ENCODE measurements at places on chromosomes 5 and 9.

DNA sequence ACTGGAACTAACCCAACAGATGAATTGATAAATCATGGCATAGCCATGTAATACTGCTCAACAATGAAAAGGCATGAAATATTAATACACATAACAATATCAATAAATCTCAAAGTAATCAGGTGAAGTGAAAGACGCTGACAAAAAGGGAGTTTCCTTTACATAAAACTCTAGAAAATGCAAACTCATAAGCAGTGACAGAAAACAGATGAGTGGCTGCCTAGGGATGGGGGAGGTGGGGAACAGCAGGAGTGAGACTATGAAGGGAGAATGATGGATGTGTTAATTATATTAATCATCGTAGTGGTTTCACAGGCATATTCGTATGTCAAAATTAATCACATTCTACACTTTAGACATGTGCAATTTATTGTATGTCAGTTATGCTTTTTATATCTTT, 59.8 kb upstream of the SHC3 start:
- no peak for DNase-seq

- no peak for DNase-seq
These were observed 18.5 kb downstream of the ZSWIM6 start for GRCh38 chr5:61350535-61350934.

GRCh38 chr5:33888587-33888986, 3.2 kb downstream of the ADAMTS12 start:
- DNase-seq, result no peak

DNA sequence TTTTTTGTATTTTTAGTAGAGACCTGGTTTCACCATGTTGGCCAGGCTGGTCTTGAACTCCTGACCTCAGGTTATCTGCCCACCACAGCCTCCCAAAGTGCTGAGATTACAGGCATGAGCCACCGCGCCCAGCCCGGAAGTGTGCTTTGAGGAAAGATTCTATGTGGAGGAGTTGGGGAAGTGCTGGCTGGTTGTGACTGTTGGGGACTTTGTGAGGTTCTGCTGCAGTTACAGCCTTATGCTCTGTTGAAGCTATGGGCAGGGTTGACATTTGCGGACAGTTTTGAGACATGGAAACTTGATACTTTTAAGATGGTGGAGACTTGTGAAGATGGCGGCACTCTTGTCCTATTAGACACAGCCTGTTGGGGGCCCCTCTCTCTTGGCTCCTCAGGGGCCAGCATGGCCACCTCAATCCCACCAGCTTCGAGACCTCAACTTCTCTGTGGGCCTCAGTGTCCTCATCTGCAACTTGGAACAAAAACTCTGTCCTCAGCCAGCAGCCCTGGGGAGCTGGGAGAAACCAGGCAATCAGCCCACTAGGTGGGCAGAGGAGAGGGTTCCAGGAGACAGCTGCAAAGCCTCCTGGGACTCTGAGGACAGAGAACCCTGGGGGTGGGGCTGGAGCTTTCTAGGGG, 24.9 kb downstream of the C9orf50 start:
- no peak for DNase-seq

DNA sequence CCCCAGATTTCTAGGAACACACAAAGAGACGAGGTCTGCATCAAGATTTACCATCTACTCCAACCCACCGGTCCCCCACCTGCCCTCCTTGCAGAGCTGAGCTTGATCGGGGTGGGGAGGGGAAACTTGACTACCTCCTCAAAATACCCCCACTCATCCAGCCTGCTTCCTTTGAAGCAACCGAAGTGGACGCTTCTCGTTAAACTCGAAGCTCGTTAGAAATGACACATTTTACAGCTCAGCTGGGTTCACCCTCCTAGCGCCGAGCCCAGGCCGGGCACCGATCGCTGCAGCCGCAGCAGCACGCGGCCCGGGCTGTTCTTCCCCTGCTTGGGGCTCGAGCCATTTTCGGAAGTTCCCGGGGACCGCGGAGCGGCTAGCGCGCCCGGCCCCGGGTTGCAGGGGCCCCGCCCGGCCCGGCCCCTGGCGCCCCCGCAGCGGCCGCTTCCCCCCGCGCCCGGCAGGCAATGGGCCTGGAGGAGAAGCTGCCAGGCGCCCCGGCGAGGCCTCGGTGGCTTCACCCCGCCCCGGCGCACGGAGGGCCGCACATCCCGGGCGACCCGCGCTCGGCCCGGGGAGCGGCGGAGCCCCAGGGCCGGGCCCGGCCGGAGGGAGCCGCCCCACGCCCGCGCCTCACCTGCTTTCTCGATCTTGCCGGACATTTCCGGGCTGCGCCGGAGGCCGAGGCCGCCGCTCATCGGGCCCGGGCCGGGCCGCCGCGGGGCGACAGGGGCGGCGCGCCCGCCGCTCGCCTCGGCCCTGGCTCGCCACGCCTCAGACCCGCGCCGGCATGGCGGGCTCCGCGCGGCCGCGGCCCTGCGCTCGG, 530 bp downstream of the RAPGEF1 start:
- DNase-seq, result no peak

DNA sequence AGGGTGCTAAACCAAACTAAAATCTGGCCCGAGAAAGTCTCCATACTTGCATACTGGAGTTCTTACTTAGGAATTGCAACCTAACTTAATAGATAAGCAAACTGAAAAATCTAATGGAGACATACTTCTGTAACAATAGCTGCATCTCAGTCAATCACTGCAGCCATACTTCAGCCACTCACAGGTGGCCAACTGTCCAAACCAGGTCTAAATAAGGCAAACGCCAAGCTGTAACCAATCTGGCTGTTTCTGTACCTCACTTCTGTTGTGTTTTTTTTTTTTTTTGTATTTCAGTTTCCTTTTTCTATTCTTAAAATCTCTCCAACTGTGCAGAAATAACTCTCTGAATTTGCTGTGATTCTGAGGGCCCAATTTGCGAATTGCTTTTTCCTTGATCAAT, 4.4 kb upstream of the NDUFB6 start:
- DNase-seq, result no peak

- no peak for DNase-seq
These were observed 90.6 kb downstream of the ZCCHC7 start for GRCh38 chr9:37210737-37211523.

DNA sequence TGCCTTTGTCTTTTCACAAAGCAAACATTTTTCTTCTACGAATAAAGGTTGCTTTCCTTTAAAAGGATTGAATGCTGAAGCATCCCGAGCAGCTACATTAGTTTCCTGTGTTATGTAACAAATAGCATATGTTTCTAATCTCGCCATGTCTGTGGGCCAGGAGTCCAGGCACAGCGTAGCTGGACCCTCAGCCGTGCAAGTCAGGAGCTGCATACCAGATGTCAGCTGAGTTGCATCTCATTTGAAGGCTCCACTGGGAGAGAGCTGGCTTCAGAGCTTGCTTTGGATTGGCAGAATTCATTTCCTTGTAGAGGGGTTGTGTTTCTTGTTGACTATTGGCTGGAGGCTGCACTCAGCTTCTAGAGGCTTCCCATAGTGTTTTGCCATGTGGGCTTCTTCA, 16.0 kb upstream of the GOLPH3 start:
- no peak for DNase-seq

- DNase-seq, result no peak
These were observed 69.1 kb upstream of the NR4A3 start for GRCh38 chr9:99752417-99753109.

- no peak for DNase-seq
These were observed 164.9 kb upstream of the IRX1 start for GRCh38 chr5:3430691-3431090.

DNA sequence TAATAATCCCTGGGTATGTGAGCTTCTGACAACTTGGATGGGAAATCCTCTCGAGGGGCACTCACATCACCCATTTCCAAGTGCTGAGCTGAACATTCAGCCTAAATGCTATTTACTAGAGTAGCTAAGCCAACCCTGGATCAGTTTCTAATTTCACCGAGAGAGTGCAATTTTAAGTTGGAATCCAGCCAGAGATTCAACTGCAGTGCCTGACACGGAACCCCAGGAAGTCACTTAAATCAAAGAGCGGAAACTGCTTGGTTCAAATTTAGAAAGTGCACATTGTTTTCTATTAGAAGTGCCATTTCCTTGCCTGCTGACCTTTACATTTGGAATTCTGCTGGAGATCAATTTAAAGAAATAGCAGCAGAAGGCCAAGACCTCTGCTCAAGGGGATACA, 8.8 kb downstream of the SPRY4 start:
- DNase-seq, result no peak

GRCh38 chr5:28543473-28544098, 1505.2 kb upstream of the CDH9 start:
- no peak for DNase-seq

- DNase-seq, result no peak
These were observed 598 bp upstream of the KIAA1191 start for GRCh38 chr5:176362233-176362490.

DNA sequence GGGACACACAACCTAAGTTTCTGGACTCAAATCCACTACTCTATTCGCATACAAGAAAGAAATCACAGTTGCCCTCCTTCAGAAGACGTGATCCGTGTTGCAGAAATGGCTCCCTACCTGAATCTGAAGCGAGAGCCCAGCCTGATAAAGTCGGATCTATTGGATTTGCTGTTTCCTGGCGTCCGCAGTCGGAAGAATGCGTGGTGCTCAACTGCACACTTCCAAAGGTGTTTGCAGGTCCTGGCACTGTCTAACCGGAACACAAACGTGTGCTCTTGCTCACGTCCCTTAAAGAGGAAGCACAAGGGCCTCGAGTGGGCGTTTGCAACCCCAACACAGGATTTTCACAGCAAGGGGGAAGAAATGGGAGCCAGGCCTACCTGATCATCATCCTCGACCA, 65.5 kb downstream of the EPB41L4B start:
- no peak for DNase-seq

- no peak for DNase-seq
These were observed 182.1 kb upstream of the PTGER4 start for GRCh38 chr5:40497573-40497972.

GRCh38 chr5:177444106-177445051, 2.2 kb upstream of the PRR7 start:
- DNase-seq, result no peak

DNA sequence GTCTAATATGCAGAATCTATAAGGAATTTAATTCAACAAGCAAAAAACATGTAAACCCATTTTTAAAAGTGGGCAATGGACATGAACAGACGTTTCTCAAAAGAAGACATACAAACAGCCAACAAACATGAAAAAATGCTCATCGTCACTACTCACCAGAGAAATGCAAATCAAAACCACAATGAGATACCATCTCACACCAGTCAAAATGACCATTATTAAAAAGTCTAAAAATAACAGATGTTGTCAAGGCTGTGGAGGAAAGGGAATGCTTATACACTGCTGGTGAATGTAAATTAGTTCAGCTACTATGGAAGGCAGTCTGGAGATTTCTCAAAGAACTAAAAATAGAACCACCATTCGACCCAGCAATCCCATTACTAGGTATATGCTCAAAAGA, 3.1 kb upstream of the KLHL3 start:
- no peak for DNase-seq

DNA sequence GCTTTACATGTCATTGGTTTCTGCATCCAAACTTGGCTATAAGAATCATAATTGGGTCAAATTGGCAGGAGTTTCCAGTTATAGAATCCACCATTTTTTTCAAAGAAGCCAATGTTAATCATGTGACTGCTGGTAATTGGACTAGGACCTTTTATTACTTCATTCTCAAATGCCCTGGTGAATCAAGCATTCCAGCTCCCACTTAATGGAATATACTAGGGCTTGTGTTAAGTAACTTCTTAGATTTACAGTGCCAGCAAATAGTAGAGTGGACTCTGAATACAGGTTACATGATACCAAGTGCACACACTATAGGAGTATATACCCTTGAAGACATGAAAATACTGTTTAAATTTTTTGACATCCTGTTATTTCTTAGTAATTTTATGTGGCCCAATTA, 96.7 kb downstream of the NUDT12 start:
- DNase-seq, result no peak

DNA sequence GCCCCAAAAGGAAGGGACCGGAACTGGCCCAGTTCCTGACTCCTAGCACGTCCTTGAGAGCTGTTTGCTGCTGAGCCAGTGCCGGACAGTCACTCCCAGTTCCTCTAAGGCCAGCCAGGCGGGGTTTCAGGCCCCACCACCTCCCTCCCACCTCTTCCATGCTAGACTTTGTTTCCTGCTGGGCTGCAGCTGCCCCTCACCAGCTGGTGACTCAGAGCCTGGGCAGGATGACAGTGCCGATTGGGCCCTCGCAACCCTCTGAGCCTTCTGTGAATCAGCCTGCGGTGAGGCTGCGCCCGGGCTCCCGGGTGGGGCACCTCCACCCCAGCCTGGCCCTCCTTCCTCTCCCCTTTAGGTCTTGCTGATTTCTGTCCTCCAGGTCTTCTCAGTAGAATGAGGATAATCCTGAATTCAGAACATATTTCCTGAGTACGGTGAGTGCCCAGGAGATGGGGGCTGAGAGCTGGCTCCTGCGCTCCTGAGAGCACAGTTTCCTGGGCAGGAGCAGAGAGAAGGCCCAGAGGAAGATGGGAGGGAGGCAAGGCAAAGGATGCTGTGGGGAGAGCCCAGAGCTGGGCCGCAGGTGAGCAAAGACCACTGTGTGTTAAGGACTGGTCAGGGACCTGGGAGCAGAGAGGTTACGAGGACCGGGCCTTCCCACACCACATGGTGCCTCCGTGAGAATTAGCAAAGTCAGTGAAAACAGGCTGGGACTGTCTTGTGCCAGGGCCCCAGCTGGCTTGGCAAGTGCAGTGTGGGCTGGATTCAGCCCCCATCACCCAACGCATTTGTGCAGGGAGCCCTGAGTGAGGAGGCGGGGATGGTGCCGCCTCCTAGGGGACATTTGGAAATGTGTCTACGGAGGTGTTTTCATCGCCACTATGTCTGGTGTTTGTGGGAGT, 32.9 kb upstream of the STXBP1 start:
- DNase-seq, result peak; percentile 41

DNA sequence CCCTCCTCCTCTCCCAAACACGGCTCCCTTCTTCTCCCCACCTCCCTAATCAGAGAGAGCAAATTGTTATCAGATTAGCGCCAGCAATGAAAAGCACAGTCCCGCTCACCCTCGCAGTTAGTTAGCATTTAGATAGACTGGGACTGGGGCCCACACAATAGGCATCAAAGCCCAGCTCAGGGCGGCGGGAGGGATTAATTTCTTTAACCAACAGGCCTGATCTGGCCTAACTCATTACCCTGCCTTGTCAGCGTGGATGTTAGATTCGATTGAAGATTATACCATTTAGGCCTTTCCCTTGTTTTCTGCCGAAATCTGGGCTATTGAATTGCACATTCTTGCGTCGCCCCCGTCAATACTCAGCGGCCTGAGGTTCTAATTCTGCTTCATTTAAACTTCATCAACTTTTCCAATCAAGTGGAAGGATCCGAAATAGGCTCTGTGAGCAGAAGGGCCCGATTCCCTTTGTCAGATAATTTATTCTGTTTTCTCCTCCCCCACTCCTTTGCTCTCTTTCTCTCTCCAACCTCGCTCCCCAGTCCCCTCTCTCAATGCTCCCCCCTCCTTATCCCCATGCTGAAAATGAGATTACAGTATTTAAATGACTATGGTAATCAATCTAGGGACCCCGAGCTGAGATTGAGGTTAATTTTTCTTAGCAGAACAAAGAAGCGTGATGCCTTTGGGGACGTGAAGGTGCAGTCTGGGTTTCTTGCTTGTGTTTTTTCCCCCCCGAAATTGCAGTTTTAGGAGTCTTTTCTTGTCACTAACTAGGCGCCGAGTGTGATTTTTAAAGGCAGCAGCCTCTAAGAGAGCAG, 15.1 kb downstream of the CFAP77 start:
- DNase-seq, result no peak

- DNase-seq, result no peak
These were observed 65.5 kb upstream of the SPRY4 start for GRCh38 chr5:142390334-142390733.

All from hippocampal formation (tissue), 2 donors.